ENCODE measurements at places on chromosomes 2 and 18.
A peak's percentile ranks its signal among the peaks of the same experiment; 100 is the strongest.

DNA sequence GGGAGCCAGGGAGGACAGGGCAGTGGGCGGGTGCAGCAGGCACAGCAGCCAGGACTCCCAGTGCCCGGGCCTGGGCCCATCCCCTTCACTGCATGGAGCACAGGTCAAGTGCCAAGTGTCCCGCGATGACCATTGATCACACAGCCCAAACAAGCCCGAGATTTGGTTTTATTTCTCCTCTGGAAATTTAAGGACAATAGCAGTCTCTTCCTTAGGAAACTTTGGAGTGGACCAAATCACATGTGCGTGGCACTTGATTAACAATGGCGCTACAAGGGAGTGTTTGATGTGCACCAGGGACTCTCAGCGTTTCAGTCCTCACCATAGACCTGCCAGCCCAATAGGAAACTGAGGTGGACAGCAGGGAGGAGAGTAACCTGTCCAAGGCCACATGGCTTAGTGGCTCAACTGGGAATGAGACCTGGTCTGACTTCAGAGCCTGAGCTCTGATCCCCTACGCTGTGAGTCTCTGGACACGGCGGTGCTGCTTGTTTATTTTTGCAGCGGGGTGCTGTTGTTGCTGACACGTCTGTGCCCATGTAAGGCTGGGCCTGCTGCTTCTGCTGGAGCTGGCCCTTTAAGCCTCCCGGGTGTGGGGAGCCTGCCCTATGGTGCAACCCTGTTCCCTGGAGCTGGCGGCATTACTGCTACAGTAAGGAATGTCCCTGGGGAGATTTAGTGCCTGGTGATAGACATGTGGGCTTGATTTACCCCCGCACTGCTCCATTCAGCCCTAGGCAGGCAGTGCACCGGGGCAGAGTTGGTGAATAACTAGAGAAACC, 194.2 kb downstream of the INHBB start:
- peak; percentile 88 for DNase-seq

DNA sequence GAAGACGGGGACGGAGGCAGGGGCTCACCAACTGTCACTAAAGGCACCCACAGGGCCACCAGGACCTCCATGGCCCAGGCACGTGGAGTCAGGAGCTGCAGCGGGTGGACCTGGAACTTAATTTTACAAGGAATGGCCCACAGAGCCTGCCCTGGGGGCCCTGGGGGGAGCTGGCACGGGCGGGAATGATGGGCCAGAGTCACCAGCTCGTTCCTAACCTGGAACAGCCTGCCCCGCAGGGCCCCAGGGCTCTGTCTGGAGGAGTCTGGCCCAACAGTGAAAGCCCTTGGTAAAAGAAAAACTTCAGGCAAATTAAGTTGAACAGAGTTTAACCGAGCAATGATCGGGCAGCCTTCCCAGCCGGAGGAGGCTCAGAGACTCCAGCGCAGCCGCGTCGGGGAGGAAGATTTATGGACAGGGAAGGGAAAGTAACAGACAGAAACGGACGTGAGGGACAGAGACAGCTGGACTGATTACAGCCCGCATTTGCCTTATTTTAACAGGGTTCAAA, 118.4 kb upstream of the TMEM18 start:
- no peak for DNase-seq

GRCh38 chr2:196149948-196150347, 21.4 kb downstream of the STK17B start:
- DNase-seq, result no peak

DNA sequence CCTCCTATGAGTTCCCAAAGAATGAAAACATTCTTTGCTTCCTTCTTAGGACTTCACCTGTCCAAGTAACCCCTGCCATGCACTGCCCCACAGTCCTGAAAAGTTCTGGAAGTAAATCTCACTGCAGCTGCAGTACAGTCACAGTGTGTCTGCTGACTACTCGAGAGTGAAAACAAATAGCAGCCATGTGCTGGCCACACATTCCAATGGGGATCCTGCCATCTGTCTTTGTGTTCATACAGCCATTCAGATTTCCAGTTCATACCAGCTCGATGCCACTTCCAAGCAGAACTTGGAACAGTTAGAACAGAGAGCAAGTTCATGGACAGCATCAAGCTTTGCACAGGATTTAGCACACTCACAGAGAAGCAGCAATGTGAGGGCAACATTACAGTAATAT, 629.9 kb upstream of the ACVR2A start:
- no peak for DNase-seq

DNA sequence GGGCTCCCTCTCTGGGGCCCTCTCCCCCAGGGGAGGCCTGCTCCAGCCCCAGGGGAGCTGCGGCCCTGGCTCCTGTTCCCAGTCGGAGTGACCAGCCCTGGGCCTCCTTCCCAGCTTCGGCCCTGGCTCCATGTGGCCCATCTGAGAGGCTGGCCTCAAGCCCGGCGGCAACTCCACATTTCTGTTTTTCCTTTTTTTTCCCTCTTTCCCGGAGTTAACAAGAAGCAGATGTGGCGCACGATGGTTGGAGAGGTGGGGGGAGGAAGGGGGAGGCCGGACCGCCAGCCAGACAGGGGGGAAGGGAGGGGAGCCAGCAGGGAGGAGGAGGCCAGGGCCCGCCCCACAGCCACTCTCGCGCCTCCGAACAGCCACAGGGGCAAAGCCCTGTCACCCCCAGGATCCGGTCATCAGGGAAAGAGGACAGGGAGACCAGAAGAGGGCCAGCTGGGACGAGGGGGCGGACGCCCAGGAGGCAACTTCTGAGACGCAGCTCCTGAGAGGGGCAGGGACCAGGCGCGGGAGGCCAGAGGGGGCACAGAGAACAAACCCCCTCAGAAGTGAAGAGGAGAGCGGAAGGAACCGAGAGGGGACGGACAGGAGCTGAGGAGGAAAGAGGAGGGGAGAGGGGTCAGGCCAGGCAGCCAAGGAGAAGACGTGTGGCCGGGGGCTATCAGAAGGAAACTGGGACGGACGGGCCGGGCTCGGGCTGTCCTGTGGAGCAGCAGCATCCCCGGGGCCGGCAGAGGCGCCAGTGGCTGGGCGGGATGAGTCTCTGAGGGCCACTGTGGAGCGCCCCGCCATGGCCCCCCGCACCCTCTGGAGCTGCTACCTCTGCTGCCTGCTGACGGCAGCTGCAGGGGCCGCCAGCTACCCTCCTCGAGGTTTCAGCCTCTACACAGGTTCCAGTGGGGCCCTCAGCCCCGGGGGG, at the start of gene EMILIN1:
EMILIN1 (plus strand) TSS at position 349 of the 928 bp plus-strand sequence; CDS start at position 800, 451 bp downstream.
- peak; percentile 84 for DNase-seq

DNA sequence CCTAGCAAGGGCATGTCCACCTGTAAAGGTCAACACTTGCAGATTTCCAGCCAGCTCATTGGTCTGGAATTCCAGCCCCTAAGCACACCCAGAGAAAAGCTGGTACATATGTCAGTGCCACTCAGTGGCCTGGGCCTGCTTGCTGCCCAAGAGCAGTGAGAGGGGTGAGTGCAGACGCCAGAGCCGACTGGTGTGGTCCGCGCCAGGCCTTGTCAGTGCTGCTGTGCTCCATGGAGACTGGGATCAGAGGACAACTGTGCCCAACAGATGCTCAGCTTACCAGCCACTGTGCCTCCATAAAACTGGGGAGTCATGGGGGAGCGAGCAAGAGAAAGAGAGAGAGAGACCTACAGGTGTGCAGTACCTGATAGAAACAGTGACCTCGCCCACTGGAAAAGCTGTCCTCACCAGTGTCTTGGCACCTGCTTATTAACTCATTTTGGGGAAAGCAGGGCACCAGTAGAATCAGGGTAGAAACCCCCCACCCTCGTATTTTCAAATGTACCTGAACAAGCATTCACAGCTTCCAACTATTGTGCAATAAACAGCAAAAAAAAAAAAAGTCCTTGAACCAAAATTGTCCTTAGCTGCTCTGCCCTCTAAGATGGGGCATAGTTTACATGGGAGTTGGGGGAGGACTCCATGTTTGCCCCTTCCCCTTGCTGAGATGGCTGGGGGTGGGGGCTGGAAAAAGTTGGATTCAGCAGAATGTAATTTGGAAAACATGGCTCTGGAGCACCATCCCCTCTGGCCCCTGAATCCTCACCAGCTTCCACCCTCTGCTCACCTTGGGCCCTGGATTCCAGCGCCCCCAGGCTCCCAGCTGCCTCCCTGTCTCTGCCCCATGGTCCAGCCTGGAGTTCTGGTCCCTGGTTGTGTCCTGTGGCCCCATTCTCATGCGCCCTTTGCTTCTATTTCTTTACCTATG, 1.4 kb upstream of the SP140L start:
- DNase-seq, result no peak

- DNase-seq, result peak; percentile 93
Observed at GRCh38 chr2:85728883-85729824, 24.6 kb upstream of the ATOH8 start.

DNA sequence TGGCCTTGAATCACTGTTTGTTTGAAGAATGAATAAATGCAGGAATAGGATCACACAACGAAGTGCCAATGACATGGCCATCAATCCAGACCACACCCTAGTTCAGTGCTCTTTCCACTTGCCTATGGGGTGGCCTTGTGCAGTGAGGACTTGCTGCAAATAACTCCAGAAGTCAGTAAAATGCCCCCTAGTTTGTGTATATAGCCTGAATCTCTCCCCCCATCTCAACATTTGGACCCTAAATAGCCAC, 299 bp downstream of the FABP1 start:
- no peak for DNase-seq

DNA sequence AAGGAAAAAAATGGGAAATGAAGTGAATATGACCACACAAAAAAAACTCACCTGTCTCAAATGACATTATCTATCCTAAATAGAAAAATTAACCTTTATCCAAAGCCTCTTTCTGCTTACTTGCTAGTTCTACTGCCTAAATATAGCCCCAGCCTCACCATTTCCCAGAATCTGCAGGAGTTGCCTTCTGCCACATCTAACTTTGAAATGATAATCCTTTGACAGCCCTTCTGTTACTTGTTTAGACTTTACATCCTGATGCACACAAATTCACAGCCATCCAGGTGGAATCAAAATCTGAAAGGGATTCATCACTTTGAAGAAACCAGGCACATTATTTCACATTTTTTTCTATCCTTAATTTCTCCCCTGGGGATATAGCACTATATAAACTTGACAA, 1356.2 kb upstream of the NXPH2 start:
- DNase-seq, result no peak

- DNase-seq, result no peak
Observed at GRCh38 chr2:99397266-99397920, 60.2 kb downstream of the EIF5B start.

DNA sequence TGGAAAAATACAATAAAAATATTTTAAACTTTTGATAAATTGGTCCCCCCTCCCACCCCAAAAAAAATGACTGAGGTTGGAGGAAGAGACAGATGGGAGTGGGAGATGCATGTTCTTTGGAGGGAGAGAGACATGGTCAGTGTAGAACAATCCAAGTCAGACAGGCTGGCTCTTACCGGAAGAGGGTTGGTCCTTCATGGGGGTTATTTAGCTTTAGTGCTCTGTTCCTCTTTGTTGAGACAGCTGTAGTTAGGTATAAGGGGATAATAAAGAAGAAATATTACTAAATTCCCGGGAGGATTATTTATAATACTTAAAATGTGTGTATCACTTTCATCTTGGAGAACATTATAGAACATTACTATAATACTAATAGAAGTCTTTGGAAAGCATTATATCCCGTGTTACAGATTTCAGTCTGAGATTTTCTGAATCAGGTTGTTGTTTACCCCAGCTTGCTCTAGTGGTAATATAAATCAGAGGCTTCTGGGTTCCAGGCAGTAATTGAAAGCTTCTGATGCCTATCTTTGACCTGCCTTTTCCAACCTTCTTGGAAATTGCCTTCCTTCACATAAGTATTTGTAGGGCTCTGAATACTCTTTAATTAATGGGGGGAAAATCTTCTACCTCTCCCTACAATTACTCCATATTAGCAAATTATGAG, 87.7 kb downstream of the SPTBN1 start:
- DNase-seq, result no peak

GRCh38 chr2:189614585-189614984, 34.0 kb upstream of the SLC40A1 start:
- DNase-seq, result no peak

DNA sequence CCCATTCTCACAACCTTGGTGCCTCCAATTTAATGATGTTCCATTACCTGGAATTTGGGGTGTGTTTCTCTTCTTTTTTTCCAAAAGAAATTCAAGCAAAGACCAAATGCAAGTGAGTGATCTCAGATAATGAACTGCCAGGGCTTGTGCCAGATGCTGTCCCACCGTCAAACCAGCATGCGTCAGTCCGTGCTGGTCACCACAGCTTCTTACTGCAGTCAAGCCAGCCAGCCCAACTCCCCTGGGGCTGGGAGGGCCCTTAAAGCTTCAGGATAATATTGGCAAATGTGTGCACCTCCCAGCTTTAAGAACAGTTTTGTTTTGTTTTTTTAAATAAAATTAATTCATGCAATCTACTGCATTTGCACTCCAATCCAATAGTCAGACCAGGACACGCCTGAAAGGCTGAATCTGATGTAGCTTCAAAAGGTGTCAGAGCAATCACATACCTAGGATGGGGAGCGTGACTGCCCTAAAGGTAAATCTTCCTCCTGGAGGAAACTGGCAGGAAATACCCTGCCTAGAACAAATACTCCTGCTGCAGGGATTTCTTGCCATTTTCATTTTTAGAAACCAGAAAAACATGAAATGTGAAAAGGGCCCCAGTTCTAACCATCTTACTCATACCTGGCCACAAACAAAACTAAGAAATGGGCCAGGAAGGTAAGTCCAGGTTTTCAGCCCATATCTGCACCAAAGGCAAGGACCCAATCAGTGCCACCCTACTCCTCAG, 26.8 kb upstream of the SP3 start:
- DNase-seq, result no peak

- peak; percentile 15 for DNase-seq
Observed at GRCh38 chr18:21742315-21742687, 1.7 kb downstream of the MIB1 start.

- DNase-seq, result peak; percentile 86
Observed at GRCh38 chr2:231674587-231675338, 33.6 kb upstream of the PTMA start.

- DNase-seq, result no peak
Observed at GRCh38 chr2:233486357-233486756, 80.2 kb downstream of the USP40 start.

GRCh38 chr2:67057901-67058703, 339.0 kb upstream of the ETAA1 start:
- DNase-seq, result peak; percentile 38

GRCh38 chr2:9164112-9164608, 42.5 kb upstream of the ASAP2 start:
- DNase-seq, result no peak

- peak; percentile 87 for DNase-seq
Observed at GRCh38 chr2:231191896-231192872, 6.2 kb upstream of the ARMC9 start.

DNA sequence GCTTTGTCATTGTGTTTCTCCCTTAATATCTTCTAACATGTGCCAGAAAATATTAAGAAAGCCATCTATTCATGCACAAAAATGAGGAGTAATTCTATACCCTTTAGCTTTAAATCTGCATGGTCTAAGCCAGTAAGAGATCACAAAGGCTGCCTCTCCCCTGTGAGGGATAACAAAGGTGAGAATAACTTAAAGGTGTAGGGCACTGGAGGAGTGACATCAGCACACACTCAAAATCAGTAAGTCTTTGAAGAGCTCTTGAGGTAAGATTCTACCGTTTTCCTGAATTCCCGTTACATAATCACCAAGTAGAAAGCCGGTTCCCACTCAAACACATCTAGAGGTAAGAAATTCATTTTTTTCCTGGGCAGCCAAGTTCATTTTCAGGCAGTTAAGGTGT, 123.9 kb upstream of the SULT1C3 start:
- no peak for DNase-seq
